Stimulated activated CD8-positive, alpha-beta memory T cell treated with anti-CD3 and anti-CD28 coated beads, Interleukin-4, amount 100 ng/mL, for 1 hour (primary cell): ENCODE measurements at places on chromosomes 13 and 19.

DNA sequence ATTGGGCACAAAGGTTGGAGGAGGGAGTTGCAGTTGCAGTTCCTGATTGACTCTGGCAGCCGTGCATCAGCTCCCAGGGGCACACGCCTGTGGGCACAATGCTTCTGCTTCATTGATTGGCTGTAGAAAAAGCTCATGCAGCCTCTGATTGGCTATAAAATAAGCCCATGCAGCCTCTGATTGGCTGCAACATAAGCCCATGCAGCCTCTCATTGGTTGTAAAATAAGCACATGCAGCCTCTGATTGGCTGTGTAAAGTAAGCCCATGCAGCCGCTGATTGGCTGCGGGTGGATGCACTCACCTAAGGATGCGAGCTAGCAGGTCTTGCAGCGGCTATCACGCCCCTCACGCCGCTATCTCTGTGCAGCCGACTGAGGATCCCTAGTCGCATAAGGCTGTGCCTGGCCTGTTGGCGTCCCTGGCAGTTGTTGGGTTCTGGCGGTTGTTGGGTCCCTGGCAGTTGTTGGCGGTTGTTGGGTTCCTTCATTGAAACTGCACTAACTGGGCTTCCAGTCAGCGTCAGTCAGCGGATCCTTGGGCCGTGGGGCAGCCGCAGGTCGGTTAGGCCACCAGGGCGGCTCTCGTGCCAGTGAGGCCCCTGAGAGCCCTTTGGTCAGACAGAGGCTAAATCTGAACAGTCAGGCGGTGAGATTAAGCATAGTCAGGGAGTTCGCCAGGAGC is at the start of gene SIGLECL1:
Gene SIGLECL1, plus strand, starts transcription at position 295 of the 682 bp plus-strand sequence. CDS start 12,993 bp downstream, outside the sequence.
- DNase-seq = no peak

DNA sequence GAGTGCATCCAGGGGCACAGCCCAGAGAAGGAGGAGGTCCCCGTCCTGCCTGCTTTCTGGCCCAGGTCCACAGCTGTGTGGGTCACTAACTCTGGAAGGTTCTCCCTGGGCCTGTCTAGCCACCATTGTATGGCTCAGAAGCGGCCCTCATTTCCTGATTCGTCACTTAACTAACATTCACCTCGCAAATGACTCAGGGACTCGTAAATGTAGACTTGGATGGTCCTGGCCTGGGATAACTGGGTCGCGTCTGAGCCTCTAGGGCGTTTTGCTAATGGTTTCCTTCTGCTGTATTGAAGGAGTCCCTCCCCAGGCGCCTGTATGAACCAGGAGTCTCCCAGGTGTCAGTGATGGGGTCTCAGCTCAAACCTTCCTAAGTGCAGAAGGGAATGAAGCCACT is 162.8 kb downstream of the ZNF536 start:
- no peak for DNase-seq

DNA sequence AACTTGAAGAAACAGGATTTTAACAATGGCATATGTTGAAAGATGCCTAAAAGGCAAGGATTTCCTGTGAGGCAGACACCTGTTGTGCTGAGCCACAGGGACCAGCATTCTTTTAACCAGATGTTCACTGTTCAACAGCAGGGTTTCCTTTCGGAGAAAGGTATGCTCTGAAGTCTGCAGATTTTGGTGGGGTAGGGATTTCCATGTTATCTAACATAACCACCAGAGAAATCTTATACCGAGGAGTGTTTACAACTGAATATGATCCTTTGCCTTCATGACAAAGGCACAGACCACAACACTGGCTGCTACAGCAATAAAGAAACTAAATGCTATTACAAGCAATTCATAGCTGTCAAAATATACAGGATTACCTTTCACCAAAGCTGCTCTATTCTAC is 48.1 kb downstream of the MPHOSPH8 start:
- DNase-seq = no peak

DNA sequence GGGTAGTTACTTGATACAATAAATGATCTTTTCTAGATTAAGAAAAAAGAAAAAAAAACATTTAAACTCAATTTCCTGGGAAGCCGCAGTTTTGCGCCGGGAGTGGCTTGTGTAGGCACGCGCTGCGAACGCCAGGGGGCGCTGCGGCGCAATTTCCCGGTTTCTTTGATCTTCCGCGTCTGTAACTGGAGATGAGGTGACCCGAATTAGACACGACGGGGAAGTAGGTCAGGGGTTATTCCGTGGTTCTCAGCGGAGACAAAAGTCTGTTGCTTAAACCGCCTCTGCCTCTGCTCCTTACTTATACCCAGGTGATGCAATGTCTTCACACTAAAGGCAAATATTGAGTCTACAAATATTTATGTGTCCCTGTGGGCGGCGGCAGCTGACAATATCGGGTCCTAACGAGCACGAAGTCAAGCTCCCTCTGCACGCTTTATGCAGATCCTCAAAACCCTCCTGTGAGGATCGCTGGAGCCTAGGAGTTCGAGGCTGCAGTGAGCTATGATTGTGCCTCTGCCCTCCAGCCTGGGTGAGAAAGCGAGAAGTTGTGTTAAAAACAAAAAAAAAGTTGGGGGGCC is 15.2 kb downstream of the STXBP2 start:
- peak; percentile 75 for DNase-seq

DNA sequence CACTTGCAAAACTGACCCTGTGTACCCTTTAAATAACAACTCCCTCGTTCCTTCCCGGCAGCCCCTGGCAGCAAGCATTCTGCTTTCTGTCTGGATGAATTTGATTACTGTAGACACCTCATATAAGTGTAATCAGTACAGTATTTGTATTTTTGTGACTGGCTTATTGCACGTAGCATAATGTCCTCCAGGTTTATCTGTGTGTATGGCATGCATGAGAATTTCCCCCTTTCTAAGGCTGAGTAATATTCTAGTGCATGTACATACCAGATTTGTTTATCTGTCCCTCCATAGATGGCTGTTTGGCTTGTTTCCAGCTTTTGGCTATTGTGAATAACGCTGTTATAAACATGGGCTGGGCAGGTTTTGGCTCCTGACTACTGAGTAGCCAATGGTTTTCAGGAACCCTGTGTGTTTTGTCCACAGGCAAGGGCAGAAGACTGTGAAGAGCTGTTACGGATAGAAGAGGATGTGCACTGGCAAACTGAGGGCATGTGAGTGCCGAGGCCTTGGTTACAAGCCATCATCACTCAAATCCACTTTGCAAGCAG is 98.0 kb downstream of the ESD start:
- no peak for DNase-seq

DNA sequence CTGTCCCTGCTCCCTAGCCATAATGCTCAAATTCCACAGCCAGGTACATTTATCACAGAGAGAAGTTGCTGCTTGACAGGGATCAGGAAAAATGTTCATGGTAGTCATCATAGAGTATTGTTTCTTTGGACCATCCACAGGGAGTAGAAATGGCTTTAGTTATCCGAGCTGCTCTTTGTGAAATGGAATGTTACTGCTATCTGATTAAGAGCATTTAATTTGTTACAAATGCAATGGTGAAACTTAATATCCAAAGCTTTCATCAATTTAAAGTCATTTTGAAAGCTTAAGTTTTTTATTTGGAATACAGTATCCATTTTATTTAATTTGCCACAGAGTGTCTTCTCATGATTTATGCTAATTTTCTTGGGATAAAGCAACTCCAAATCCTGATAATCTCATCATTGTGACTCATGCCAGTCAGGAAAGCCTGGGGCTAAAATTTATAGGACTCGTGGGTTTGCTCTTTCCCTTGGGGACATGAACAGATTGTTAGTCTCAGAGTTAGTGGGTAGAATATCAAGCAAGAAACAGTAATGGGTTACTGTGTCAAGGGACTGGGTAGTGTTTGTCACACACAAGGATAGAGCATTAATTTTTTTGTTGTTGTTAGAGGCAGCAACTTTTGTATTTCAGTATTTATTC is 59.8 kb downstream of the SCEL start:
- DNase-seq = no peak

- no peak for DNase-seq
These were observed 36.8 kb upstream of the DPRX start for GRCh38 chr19:53594811-53595509.

GRCh38 chr19:46718934-46719622 is 2.2 kb upstream of the PRKD2 start:
- DNase-seq = no peak

- DNase-seq = no peak
These were observed 102.6 kb upstream of the TSHZ3 start for GRCh38 chr19:31451686-31452330.

DNA sequence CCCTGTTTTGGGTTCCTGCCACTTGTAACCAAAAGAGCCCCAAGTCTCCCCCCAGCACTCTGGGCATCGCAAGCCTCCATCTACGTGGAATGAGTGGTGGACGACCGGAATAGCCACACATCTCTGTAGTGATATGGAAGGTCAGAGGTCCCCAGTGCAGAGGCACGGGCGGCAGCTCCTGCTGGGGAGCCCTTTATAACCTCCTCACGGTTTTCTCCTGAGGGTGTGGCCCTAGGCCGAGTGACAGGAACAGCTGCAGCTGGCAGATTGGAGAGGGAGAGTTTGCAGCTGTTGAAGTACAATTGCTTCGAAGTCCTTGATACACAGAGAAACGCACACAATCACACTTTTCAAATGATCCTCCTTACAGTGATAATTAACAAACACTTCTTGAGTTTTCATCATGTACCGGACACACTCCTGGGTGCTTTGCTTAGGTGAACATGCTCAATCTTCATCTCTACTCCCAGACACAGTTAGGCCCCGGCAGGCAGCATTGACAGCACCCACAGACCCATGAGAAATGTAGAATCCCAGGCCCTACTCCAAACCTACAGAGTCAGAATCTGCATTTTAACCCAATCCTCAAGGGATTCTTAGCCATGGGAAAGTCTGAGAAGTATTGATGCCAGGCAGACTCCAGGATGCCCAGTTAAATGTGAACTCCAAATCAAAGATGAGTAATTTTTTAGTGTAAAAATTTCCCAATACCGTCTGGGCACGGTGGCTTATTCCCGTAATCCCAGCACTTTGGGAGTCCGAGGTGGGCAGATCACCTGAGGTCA is 4.9 kb upstream of the ZNF787 start:
- no peak for DNase-seq

- no peak for DNase-seq
These were observed 16.2 kb upstream of the ZNF763 start for GRCh38 chr19:11948646-11949045.

- no peak for DNase-seq
These were observed 44.9 kb upstream of the ADGRL1 start for GRCh38 chr19:14250870-14251269.

- DNase-seq = no peak
These were observed 66.4 kb downstream of the MBNL2 start for GRCh38 chr13:97288486-97288900.

GRCh38 chr19:47417746-47418691 is 1.3 kb downstream of the MEIS3 start:
- no peak for DNase-seq

DNA sequence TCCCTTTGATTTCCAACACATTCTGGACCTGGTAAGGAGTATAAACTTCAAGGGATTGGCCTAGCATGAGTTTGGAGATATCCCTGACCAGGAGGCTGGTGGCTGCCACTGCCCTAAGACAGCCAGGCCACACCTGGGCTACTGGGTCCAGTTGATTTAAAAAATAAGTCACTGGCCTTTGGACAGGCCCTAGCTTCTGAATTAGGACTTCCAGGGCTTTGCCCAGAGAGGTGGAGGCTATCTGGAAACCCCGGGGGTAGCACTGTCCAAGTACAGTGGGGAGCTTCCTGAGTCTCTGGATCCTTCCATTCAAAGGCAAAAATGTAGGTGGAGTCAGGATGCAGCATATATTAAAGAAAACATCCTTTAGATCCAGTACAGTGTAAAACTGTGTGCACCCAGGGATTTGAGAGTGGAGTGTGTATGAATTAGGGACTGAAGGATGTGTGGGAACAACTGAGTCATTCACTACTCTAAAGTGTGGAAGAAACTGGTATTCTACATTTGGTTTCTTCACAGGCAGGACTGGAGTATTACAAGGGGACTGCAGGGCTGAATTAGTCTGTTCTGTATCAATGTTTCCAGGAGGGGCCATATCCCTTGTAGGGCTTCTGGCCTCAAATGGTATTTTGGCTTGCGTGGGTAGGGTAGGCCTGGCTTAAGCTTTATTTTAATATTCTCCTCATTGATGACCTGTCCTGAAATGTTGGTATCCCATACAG is 14.8 kb upstream of the FCGBP start:
- no peak for DNase-seq

- no peak for DNase-seq
These were observed 17.1 kb downstream of the LRRC4B start for GRCh38 chr19:50551034-50551714.

DNA sequence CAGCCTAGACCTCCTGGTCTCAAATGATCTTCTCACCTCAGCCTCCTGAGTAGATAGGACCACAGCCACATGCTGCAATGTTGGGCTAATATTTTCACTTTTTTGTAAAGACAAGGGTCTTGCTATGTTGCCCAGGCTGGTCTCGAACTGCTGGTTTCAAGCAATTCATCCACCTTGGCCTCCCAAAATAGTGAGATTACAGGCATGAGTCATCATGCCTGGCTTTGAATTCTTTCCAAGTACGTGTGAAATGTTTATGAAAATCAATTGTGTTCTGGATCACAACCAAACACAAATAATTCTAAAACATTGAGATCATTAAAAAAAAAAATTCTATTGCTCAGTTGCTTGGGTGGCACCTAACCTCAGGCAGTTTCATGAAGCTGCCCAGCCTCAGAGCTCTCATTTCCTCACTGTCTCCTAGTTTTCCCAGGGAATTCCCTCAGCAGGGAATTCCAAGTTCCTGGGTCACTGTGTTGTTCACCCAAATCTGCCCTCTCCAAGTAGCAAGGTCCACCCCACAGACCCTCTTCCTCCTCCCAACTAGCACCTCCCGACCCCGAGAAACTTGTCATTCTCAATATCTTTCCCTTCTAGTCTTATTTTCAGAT is 44.8 kb downstream of the ING1 start:
- DNase-seq = no peak
